ENCODE measurements at places on chromosomes 1 and 21.

DNA sequence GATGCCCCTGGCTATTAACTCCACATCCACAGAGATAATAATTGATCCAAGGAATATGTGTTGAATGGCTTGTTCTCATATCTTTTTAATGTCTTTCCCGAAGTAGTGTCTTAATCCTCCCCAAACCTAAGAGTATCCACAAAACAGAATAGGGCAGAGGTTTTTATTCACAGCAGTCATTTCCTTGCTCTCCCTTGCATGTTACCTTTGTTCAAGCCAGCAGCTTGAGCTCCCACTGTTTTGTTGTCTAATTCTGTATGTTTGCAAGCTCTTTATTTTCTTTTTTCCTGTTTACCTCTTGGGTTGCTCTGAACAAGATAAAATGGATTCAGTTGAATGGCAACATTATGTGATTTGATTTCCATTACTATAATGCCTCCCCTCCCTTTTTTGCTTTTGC is 308.6 kb upstream of the ZP4 start:
- DNase-seq: no peak

DNA sequence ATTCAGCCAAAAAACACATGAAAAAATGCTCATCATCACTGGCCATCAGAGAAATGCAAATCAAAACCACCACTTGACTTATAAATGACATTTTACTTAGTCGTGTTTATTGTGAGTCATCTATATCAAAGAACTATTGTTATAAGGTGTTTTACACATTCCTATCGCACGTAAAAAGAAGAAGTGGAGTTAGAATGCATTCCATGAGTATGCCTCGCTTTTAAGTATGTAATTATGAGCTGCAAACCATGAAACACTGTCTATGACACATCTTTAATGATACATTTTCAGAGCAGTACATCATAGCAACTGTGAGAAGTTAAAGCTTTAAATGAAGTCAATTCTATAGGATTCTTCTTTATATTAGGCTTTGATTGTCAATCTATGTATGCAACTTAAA is 614.3 kb upstream of the ADAMTS5 start:
- DNase-seq: no peak

- DNase-seq: no peak
These were observed 908.2 kb upstream of the ADGRL2 start for GRCh38 chr1:80892539-80892938.

- DNase-seq: no peak
These were observed 31.1 kb upstream of the HSD3B1 start for GRCh38 chr1:119475866-119476439.

- no peak for DNase-seq
These were observed 7.0 kb downstream of the EFNA3 start for GRCh38 chr1:155085504-155086127.

GRCh38 chr1:167797015-167797414 is 75.2 kb downstream of the MPZL1 start:
- DNase-seq: no peak

DNA sequence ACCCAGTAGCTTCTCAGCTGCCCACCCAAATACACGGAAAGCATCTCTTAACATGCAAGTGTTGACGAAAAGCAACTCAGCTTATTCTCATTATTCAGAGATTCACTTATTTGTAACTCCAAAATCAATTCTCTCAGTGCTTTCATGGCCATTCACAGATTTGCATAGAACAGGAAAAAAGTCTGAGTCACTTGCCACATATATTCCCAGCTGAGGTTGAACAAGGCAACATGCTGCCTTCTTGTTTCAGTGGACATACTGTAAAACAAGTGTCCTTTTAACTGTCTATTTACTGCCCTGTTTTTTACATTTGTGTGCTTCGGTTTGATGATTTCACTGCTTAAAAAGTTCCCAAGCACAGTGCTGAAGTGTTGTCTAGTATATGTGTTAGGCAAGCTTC is 273.0 kb downstream of the LTN1 start:
- DNase-seq: no peak

DNA sequence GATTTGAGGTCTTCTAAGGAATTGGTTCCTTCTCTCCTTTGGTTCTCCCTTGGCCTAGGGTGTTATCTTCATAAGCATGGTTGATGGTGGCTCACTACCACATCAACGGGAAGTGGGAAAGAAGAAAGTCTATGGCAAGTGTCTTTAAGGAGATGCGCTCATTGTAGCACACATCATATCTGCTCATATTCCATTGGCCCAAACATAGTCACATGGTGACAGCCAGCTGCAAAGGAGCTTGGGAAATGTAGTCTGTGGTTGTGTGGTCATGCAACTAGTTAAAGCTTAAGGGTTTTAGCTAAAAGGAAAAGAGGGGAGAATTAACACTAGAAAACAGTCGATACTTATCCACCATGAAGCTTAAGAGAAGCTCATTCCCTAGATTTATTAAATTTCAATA is 11.4 kb upstream of the MRPS6 start:
- DNase-seq: no peak

DNA sequence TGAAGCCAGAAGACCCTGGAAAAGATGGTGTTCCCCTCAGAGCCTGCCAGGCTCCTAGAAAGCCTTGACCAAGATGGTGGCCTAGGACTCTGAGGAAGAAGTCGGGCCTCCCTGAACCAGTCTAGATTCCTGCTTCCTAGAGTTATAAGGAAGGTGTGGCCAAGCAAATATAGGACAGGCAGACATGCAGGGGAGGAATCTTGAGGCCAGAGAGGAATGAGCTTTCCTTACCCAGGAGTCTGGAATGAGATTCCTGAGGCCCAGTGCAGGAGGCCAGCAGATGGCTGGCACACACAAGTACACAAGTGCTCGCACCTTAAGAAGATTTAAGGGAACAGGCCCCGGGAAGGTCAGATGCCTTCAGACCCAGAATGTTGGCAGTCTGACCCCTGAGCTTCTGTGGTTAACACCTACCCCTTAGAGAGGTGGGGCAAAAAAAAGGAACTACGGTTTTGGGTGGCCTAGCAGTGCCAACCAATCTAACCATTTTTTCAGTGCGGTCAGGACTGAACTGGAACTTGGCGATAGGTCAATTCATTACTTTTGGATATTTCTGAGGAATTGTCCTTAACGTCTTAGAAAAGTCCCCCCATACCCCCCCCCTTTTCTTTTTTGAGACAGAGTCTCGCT is 73.3 kb downstream of the MDM4 start:
- no peak for DNase-seq

DNA sequence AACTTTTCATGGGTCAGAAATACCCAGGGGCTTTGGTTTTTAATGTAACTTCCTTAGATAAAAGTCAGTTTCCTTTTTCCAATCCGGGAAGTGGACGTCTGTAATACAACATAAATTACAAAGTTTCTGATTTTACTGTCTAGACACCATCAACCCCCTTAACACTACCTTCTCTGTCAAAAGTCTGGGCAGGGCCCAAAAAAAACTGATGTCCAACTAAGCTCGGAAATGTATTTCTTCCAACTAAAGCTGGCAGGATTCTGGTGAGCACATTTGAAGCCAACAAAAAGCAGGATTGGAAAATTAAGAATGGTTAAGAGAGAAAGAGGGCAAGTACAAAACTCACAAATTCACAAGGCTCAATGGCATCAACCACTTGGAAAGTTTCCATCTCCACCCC is 24.3 kb downstream of the DDAH1 start:
- no peak for DNase-seq

- no peak for DNase-seq
These were observed 35.0 kb downstream of the AJAP1 start for GRCh38 chr1:4689271-4689935.

- DNase-seq: no peak
These were observed 44.5 kb downstream of the MORN1 start for GRCh38 chr1:2346691-2347408.

- DNase-seq: no peak
These were observed 370.4 kb downstream of the VAV3 start for GRCh38 chr1:107594536-107594935.

DNA sequence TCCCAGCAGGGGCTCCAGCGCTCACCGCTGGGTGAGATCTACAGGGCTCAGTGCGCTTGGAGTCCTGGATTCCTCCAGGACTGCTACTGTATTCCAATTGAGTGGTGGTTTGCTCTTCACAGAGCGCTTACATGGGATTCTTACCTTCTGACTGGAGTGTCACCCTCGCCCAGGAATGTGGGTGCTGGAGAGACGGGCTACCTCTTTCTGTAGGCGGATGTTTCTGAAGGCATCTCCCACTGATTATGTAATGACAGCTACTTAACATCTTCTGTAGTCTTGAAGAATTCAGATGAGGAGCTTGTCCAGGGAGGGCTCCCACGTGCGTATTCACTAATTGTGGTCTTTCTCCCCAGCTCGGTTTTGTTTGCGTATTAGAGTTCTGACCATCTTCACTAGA is 154.2 kb downstream of the DYRK1A start:
- no peak for DNase-seq

DNA sequence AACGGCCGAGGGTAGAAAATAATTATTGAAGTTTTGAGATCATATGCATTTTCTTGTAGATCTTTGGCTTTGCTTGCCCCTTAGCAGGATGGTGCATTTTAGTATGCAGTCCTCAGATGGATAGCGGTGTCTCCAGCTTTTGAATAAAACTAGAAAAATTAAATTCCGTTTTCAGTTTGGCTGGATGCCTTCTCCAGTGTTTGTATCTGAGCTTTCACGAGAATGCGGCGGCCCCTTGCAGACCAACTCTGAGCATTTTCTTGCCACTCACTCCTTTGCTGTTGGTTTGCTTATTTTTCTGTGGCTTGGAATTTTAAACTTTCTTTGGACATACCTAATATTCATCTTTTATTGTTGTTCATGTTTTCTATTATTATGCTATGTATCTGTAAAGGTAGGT is 192.6 kb downstream of the NFIA start:
- no peak for DNase-seq

DNA sequence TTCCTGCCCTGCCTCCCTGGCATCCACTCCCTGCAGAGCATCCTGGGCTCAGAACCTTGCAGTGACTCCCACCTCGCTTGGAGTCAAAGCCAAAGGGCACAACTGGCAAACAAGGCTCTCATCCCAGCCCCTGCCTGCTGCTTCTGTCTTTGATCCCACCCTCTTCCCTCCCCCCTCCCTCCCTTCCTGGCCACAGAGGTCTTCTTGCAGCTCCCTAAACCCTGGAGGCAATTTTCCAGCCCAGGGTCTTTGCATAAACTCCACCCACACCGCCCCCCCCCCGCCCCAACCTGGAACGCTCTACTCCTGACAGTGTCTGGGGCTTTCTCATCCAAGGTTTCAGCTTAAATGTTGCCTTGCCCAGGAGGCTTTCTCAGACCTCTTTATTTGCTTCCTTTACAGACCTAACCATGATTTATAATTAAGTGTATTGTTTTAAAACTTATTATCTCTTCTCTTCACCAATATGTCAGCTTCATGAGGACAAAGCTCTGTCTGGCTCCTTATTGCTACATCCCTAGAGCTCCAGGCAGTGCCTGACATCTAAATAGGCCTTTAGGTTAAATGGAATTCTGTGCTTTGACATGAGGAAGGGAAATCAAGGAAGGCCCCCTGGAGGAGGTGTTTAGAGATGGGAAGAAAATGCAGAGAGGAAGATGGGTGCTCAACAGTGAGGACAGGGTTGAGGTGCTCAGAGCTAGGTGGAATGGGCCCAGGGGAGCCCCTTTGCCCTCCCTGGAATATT is 37.7 kb upstream of the PADI1 start:
- DNase-seq: no peak

DNA sequence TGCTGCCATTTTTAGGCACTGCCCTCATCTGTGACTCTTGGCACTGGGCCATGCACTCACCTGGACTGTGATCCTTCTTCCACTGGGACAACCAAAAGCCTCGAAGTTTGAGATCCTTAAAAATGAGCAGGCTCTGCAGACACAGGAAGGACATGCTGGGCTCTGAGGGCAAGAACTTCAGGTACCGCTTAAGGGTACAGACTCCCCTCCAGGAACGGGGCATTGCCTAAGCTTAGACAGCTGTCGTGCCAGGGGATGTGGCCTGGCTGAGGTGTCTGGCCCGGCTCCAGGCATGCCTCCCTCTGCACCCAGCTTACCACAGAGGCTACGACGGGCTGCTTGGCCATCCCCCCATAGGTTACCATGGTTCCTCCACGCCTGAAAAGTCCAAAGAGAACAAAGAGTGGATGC is 14.2 kb upstream of the SRSF4 start:
- no peak for DNase-seq

DNA sequence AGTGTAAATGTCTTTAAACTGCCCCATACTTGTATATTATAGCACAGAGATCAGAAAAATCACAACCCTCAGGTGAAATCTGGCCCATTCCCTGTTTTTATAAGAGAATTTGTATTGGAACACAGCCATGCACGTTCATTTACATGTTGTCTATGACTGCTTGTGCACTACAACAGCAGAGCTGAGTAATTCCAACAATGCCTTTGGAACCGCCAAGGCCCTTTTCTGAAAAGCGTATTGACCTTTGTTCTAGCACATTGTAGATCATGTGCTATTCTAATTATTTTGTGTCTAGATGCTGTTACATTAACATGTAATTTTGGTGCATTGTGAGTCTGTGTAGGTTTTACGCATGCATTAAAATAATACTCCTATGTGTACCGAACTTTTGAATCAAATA is 339.6 kb downstream of the CHRM3 start:
- no peak for DNase-seq

DNA sequence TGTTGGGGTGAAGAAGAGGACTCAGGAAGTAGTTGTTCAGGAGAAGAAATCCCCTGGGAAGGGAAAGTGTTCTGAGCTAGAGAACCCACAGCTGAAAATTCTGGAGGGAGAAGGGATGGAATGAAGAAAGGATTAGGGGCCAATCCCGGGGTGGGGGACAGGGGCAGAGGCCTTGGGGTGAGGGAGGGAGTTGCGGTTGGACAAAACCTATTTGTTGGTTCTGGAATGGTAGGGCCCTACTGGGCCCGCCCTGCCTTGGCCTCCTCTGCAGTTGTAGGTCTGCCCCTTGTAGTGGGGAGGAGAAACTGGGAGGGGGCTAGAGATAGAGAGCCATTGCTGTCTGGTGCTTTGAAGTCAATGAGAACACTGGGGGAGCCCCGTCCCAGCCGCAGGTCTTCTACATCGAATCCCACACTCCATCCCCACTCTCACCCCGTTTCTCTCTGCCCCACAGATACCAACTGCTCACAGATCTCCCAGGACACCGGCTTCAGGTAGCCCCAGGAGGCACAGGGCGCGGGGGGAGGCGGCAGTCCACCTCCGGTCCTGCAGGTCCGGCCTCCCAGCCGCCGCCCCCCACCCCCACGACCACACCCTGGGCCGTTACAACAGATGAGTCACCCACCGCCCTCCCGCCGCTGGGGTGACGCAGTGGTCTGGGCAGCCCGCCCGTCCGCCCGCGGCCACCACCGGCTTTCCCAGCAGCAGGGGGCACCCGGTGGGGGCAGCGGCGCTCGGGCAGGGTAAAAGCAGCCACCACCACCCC is 1.1 kb downstream of the TAGLN2 start:
- DNase-seq: no peak

GRCh38 chr1:9668080-9668479 is 16.5 kb downstream of the PIK3CD start:
- no peak for DNase-seq

GRCh38 chr1:208106218-208106617 is 138.0 kb downstream of the PLXNA2 start:
- no peak for DNase-seq

- no peak for DNase-seq
These were observed 107.0 kb downstream of the ETS2 start for GRCh38 chr21:38912789-38913119.

- no peak for DNase-seq
These were observed 899 bp downstream of the OPRD1 start for GRCh38 chr1:28812669-28813468.

- no peak for DNase-seq
These were observed 243.6 kb downstream of the DNM3 start for GRCh38 chr1:172084876-172085275.
